NCI-H187 treated with DMSO at 0.1 percent for 48 hours (cell line): ENCODE measurements at places on chromosomes 4 and X.

DNA sequence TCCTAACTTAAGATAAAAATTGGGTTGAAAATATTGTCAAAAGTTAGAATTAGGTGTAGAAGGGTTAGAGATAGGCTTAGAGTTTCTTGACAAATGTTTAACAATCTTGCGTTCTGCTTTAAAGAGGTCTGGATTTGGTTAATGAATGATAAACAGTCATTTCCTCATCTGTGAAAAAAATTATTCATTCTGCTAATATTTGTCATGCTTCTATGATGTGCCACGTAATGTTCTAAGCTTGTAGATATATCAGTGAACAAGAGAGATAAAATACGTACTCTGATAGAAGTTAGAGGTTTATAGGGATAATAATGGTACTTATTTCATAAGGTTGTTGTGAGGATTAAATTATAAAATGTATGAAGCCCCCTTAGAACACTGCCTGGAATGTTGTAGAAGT is 443.0 kb upstream of the GALNT7 start:
- no peak for DNase-seq

DNA sequence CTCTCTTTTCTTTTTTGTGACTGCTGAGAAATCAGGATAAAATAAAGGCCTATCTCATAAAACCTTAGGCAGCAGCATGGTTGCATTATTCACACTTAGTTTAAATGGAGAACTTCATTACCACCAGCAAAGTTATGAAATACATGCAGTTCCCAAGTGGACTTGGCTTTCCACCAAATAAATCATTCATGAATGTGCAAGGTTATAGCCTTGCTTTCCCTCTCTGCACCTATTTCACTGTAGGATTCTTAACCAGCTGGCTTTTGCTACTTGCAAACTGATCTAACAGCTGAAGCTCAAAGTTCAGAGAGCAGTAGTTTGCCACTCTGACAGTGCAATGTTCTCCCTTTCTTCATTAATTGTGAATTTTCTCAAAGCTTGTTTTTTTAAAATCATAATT is 140.1 kb upstream of the SMIM31 start:
- DNase-seq = no peak

DNA sequence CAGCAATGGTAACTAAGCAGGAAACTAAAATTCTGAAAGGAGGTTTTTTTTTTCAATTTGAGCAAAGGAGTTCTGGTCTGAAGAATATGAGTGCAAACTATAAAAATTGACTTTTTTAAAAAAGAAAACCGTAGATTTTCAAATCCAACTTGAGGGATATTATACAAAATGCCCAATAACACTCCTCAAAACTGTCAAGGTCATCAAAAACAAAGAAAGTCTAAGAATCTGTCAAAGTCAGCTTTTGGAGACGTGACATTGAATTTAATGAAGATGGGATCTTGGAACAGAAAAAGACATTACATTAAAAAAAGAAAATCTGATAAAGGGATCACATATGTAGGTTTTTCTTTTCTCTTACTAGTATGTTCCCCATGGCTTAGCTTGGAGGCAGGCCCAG is 40.4 kb upstream of the AR start:
- DNase-seq = no peak

GRCh38 chr4:174217273-174218126 is 66.0 kb downstream of the FBXO8 start:
- no peak for DNase-seq

DNA sequence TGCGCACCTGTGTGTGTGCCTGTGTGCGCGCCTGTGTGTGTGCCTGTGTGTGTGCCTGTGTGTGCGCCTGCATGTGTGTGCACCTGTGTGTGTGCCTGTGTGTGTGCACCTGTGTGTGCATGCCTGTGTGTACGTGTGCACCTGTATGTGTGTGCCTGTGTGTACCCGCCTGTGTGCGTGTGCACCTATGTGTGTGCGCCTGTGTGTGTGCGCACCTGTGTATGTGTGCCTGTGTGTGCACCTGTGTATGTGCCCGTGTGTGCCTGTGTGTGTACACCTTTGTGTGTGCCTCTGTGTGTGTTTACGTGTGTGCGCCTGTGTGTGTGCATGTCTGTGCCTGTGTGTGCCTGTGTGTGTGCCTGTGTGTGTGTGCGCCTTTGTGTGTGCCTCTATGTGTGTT is 33.5 kb downstream of the ZFP42 start:
- no peak for DNase-seq

DNA sequence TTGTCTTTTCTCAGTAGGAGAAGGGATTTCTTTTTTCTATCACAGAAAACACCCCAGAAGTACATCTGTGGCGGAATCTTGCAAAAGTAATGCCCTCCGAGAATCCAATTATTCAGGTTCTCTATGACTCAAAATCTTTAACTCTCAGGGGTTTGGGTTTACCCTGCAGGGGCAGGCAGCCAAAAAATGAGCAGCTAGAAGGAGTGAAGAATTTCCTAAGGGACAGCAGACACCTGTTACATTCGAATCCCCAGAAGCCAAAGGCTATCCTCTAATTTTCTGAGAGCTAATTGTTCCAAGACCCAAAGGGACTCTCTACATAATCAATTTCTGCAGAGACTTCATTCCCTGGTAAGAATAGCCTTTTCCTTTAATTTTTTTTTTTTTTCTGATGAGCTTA is 27.5 kb upstream of the CBR4 start:
- DNase-seq = no peak

- DNase-seq = no peak
Measured at GRCh38 chr4:32145987-32146386, 1425.8 kb downstream of the PCDH7 start.

DNA sequence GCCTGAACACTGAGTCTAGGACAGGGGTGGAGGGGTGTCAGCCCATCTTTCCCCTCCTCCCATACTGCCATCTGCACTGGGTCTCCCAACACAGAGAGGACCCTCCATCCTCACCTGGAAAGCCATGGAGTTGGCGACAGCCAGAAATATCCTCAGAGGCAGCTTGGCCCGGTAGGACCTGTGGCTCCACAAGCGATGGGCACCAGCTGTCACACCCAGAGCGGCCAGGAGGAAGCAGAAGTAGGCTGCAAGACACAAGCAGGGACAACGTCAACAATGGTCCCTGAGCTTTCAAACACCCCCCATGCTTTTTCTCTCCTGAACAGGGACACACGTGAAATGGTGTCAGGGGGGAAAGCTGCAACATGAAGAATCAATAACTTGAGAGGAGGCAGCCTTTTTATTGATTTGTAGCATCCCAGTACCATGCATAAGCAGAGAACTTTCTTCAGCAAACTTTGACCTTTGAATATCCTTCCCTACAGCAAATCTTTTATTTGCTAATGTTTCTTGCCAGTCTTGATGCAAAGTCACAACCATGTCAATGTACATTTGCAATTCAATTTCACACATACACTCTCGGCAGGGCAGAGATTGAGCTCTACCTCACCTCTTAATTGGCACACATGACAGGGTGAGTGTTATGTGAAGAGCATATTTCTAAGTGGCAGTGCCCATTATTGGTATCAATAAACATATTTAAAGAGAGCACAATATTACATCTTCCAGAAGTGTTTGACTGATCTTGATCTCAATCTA is 93.2 kb downstream of the SCD5 start:
- no peak for DNase-seq

DNA sequence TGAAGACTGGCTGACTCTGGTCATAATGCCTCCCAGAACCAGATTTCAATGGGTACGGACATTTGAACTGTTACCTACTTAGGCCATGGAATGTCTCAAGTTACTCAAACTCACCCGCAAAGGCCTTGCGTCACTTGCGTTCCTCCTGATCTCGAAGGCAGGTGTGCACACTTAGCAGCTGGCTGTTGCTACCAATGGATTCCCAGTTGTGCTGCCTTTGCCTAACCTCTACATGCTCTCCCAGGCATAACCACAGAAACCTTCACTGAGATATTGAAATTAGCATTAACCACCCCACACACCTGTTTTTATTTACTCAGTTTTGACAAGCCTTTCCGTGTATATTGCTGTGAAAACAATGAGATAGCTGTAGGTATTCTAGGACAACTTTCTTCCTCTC is 2.8 kb downstream of the ERVMER34-1 start:
- DNase-seq = peak; percentile 63

DNA sequence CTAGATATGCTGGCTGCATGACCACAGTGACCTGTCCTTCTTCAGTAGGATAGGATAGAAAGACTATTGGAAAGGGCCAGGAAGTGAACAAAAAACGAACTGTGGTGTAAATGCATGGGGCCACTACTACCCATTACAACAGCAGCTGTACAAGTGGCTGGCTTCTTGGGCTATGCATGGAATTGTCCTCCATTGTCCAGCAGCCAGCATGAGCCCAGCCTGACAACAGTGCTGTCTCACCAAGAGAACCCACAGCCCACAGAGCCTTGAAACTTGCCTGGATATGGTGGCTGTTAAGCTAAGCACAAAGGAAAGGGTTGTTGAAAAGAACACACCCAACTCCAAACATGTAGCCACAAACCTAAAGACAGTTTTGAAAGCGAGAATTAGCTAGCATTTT is 330.2 kb upstream of the F9 start:
- no peak for DNase-seq

- DNase-seq = no peak
Measured at GRCh38 chr4:84678976-84679744, 96.2 kb downstream of the CDS1 start.

- no peak for DNase-seq
Measured at GRCh38 chr4:37258221-37258620, 13.7 kb downstream of the NWD2 start.

DNA sequence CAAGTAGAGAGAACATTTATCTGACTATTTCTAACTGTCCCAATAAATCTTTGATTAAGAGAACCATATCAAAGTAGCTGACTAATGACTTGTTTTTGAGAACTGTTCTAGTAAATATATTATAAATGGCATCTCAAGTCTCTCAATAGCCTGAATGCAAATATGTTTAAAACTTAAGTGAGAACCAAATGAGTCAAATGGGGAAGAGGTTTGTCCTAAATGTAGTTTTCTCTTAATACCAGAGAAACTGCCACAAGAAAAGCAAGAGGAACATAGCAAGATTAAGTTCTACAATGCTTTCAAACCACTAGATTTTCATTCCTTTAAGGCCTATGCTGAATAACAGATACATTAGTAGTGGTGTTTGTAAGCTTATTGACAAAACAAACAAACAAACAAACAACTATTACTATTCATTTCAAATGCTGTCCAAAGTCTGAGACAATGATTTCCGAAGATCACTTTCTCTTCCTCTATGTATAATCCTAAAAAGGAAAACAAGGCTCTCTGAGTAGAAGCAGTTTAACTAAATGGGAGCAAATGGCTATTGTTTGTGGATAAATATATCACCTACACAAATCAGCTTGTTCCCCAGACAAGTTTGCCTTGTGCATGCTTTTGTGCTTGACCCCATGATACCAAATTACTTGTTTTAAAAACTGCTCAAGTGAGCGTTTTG is 408.4 kb upstream of the EMCN start:
- no peak for DNase-seq

DNA sequence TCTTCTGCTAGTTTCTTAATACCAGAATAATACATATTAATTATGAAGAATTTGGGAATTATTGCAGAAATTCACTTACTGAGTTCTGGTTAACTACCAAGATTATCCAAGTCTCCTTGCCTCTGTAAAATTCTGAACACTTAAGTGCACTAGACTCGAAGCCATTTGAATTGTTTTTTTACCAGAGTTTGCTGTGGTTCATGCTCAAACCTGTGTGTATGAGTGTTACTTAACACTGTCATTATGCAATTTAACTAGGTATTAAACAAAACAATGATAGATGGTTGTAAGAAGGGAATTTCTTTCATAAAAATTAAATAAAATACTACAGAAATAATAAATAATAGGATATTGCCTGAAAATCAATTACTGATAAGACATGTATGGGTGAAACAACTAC is 145.6 kb upstream of the FAT4 start:
- DNase-seq = no peak

- no peak for DNase-seq
Measured at GRCh38 chr4:125520258-125520990, 205.7 kb downstream of the FAT4 start.

- no peak for DNase-seq
Measured at GRCh38 chr4:186858355-186858754, 134.7 kb upstream of the FAT1 start.

DNA sequence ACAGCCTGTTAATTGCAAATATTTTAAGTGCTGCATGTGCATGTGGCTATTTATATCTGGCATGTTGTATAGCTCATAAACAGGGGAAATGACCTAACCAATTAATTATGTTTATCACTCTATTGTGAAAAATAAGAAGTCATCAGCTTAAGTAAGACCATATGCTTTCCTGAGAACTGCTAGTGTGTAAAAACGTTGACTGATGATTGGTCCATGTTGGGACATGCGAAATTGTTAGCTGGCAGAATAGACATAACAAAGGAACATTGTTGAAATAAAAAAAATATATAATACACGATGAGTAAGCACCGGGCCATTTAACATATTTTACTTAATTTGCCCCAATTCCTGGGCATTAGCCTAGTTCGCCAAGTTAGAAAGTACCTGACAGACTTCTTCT is 207.5 kb downstream of the ANK2 start:
- DNase-seq = no peak

DNA sequence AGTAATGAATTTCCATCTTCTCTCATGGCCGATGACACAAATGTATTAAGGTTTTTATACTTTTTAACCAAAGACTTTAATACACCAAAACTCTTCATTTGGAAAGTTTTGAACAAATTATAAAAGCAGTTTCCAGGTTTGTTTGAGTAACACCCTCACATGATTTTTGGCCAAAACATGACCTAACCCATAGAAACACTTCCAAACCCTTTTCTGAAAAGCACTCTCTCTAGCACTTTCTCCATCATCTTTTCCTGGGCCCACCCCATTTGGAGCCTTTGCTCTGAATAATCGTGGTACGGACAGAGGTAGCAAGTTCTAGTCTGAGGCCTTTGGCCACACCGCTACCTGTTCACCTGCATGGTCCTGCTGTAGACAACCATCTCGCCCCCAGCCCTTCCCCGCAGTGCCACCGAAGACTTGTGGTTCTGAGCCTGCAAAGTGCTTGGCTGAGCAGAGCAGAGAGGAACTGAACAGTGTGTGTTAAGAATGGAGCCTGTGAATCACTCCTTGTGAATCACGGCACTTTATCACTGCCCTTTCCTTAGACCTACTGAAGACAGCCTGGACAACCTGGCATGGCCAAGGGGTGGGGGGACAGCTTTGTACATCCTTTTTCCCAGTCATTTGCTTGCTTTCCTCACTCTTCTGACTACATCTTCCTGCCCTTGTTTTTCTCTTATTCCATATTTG is 181.8 kb downstream of the PTTG2 start:
- DNase-seq = no peak

DNA sequence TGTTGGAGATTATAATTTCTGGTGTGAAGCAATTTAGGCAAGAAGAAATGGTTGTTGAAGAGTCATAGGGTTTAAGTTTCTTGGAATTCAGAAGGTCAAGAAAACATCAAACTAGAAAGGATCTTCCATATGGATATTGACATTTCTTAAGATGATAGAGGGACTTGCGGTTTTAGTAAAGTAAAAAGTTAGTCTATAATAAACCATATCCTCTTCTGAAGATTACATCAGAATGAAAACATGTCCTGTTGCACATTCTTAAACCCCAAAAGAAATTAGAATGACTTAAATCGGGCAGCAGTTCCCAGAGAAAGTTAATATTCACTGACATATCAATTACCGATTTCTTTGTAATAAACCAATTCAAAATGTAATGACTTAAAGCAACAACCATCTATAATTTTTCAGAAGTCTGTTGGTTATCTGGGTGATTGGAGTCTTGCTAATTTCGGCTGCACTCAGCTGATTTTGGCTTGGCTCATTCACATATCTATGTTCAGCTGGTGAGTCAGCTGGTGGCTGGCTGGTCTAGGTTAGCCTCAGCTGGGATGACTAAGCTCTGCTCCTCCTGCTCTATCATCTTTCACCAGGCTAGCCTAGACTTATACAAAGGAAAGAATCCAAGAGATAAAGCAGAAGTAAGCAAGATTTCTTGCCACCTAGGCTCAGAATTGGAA is 24.4 kb upstream of the DYNLT3 start:
- DNase-seq = no peak
